Spleen (tissue), 13 donors: ENCODE measurements at places on chromosomes 1 and 21. TPM values are rescaled to one million over a fixed set of nuclear protein-coding genes. Genes with fewer than 3 reads are reported as not detected.

Gene CFAP107
- polyA plus RNA-seq: not detected

Gene SYT2
- polyA plus RNA-seq: under 0.01 TPM

Gene SARS1
- 50.1 TPM for polyA plus RNA-seq

Gene LCE3D
- not detected for polyA plus RNA-seq

Gene OR2L5
- polyA plus RNA-seq: not detected

Gene RAD54L
- 4.1 TPM for polyA plus RNA-seq

Gene GIPC2
- polyA plus RNA-seq: 11.8 TPM

Gene MYOG
- polyA plus RNA-seq: not detected

Gene TNFSF4
- 1.4 TPM for polyA plus RNA-seq

Gene TNFRSF8
- 1.7 TPM for polyA plus RNA-seq

Gene TTC24
- polyA plus RNA-seq: 2.7 TPM

Gene FLG
- polyA plus RNA-seq: under 0.01 TPM

Gene TDRD10
- polyA plus RNA-seq: 12.0 TPM

Gene GSTM4
- polyA plus RNA-seq: 37.8 TPM

Gene SAMD11
- 7.7 TPM for polyA plus RNA-seq

Gene HRNR
- polyA plus RNA-seq: under 0.01 TPM

Gene CDC7
- 3.8 TPM for polyA plus RNA-seq

Gene CD1C
- polyA plus RNA-seq: 55.0 TPM

Gene METTL13
- 25.9 TPM for polyA plus RNA-seq

Gene SLC66A1
- polyA plus RNA-seq: 20.9 TPM
